ENCODE measurements at places on chromosomes 16 and 17. TPM values are rescaled to one million over a fixed set of nuclear protein-coding genes. Genes with fewer than 3 reads are reported as not detected.

The RUNDC1 gene
- 5.4 TPM for total RNA-seq

The SLC12A3 gene
- not detected for total RNA-seq

The IL21R gene
- 16.1 TPM for total RNA-seq

The KRT40 gene
- not detected for total RNA-seq

The HCRT gene
- total RNA-seq = not detected

The EPOP gene
- total RNA-seq = 1.2 TPM

The LITAFD gene
- total RNA-seq = not detected
